ENCODE measurements at places on chromosomes 16 and 17.

GRCh38 chr17:7846765-7847661 lies 7.9 kb upstream of the TMEM88 start:
- no peak for DNase-seq
- H3K4me3 ChIP-seq = peak overlapping the region; percentile 8
- peaks cover 97% of the 10 kb centered on the region for H3K36me3 ChIP-seq

GRCh38 chr16:4377573-4378154 lies 6.0 kb downstream of the VASN start:
- DNase-seq = no peak
- no peaks in the 10 kb centered on the region for H3K27me3 ChIP-seq
- H3K4me3 ChIP-seq = no peak overlapping the region
- H3K4me1 ChIP-seq = peaks cover 29% of the 10 kb centered on the region
- no peak overlapping the region for H3K27ac ChIP-seq

- H3K27ac ChIP-seq = no peak overlapping the region
- H3K27me3 ChIP-seq = no peaks in the 10 kb centered on the region
- H3K4me1 ChIP-seq = no peaks in the 10 kb centered on the region
- H3K4me3 ChIP-seq = no peak overlapping the region
- no peak for DNase-seq
- H3K36me3 ChIP-seq = no peaks in the 10 kb centered on the region
Measured at GRCh38 chr16:64711026-64711425, 410.8 kb downstream of the CDH11 start.

- H3K36me3 ChIP-seq = peaks cover 4% of the 10 kb centered on the region
- peaks cover 54% of the 10 kb centered on the region for H3K4me1 ChIP-seq
- no peak for DNase-seq
- H3K27ac ChIP-seq = peak overlapping the region; percentile 88
- peak overlapping the region; percentile 50 for H3K4me3 ChIP-seq
Measured at GRCh38 chr16:53090591-53091411, 36.0 kb downstream of the CHD9 start.

DNA sequence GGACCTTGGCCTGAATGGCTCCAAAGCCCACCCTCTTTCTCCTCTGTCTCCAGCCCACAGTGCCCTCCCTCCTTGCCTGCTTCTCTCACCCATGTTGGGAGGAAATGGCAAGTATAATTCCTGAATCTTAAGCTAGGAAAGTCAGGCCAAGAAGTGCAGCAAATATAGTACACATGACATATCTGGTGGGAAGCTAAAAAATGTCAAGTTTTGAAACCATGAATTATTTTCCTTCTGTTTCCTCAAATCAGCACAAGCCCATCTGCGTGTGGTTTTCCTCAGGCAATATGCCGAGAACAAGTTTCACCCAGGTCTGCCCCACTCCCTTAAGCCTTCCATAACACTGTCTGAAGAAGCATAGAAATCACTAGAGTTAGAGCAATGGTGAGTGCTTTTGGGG lies 502.8 kb upstream of the CDH11 start:
- H3K27ac ChIP-seq = no peak overlapping the region
- H3K36me3 ChIP-seq = no peaks in the 10 kb centered on the region
- H3K27me3 ChIP-seq = peaks cover 7% of the 10 kb centered on the region
- no peaks in the 10 kb centered on the region for H3K4me1 ChIP-seq
- no peak for DNase-seq
- no peak overlapping the region for H3K4me3 ChIP-seq

DNA sequence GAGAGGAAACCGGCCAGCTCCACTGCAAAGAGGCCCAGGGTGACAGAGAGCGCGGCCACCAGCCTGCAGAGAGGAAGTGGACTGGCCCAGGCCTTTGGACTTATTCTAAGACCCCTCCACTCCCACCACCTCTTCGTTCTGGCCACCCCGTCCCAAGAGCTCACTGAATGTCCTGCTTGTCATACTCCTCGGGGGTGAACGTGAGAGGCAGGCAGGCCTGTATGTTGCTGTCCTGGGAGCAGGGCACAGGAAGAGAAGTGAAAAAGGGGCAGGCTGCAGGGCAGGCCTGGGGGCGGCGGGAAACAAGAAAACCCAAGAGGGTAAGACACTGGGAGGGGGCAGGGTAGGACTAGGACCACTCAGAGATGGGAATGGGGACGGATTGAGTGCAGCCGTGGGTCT lies 384 bp downstream of the TMEM107 start:
- H3K27ac ChIP-seq = peak overlapping the region; percentile 97
- H3K36me3 ChIP-seq = peaks cover 33% of the 10 kb centered on the region
- H3K4me3 ChIP-seq = peak overlapping the region; percentile 96
- no peaks in the 10 kb centered on the region for H3K27me3 ChIP-seq

- peak overlapping the region; percentile 90 for H3K27ac ChIP-seq
- DNase-seq = no peak
- peak overlapping the region; percentile 31 for H3K4me3 ChIP-seq
- H3K27me3 ChIP-seq = no peaks in the 10 kb centered on the region
Measured at GRCh38 chr17:40352779-40353394, 11.7 kb downstream of the GJD3 start.

DNA sequence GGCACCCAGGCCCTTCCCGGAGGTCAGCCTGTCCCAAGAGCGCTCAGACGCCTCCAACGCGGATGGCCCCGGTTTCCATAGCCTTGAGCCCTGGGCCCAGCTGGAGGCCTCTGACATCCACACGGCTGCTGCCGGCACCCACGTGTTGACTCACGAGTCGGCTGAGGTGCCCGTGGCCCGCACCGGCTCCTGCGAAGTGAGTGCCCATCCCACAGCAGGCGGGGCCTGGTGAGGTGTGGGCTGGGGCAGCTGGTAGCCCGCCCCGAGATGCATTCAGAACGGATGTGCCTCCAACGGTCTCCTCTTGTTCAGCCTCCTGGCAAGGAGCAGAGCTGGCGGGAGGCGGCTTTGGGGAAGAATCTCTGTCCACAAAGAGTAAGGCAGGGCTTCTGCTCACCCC lies 2.7 kb downstream of the WDR90 start:
- H3K36me3 ChIP-seq = peaks cover 6% of the 10 kb centered on the region
- no peaks in the 10 kb centered on the region for H3K4me1 ChIP-seq
